GM23338 (cell line): ENCODE measurements at places on chromosomes 12 and 14. TPM values are rescaled to one million over a fixed set of nuclear protein-coding genes. Genes with fewer than 3 reads are reported as not detected.

- peak; percentile 24 for DNase-seq
Observed at GRCh38 chr14:100072783-100073346, 7.6 kb downstream of the EVL start.

- DNase-seq: peak; percentile 76
Observed at GRCh38 chr14:24231263-24232120, 675 bp downstream of the NEDD8 start.

- no peak for DNase-seq
Observed at GRCh38 chr12:21614506-21614905, 9.9 kb upstream of the GYS2 start.

ARHGDIB gene
- total RNA-seq: not detected in 2 replicates

SMIM41 gene
- 0.12 and 0.66 TPM in 2 replicates for total RNA-seq

BICD1 gene
- 76.4 and 83.6 TPM in 2 replicates for total RNA-seq
